Amniotic stem cell (primary cell): ENCODE measurements at places on chromosomes 2 and 18.

DNA sequence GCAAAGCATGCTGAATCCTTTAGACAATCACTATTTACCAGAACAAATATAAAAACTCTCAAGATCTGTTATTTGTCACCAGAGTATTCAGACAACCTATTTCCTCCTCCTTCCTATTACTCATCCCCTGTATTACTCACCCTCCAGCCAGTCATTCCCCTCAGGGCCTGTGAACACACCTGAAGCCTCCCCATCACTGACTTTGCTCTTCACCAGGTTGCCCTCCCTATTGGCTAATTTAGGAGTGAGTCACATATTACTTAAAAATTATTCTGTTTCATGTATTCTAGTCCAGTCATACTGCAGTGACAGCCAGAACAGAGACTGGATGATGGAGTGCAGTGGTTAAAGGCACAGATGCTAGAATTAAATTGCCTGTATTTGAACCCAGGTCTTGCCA is 3.7 kb upstream of the ATG16L1 start:
- no peak for DNase-seq

DNA sequence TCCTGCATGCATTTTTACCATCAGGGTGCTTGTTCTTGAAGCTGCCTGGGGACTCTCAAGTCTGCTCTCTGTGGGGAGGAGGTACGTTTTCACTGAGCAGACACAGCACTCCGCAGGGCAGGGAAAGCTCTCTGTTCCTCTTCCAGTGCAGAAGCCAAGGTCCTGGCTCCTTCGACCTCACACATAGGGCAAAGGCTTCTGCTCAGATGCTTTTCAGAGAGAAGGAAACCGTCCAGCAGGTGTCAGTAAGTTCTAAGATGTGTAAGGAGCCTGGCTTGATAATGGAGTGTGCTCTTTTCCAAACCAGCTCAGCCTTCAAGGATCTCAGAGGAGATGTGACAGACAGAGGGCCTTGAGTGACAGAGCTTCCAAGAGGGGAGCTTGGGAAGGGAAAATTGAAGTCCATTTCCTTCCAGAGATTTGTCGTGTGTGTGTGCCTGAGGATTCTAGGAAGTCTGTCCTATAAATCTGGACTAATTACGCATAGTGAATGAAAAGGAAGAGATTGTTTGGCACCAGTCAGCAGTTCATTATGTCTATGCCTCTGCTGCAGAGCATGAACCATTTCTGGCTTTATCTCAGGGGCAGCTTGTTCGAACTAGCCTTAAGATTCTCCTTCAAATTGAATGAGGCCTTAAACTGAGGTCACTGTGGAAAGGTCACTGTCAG is 67.3 kb upstream of the UPP2 start:
- DNase-seq: peak; percentile 21

DNA sequence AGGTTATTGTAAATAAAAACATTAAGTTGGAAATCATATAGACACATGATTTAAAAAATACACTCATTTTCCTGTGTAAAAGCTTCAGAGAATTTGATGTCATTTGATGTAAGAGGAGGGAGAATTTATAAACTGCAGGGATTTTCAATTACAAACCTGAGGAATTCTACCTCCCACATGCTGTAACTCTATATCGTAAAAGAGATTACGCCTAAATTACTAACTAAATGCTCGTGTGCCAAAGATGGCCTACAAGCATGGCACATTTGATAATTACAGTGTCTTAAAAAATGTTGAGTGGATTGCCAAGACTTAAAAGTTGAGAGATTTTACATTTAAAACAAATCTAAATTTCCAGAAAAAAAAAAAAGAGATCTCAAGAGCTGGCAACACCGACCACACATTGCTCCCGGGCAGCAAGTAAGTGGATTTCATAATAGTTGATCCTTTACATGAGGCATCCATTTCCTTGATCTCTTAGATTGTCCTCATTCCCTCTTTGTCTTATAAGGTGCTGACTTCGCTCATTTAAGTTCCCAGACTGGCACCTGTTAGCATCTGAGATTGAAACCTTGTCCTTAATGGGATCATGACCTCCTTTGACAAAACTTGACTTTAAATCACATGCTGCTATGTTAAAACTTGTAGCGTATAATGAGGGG is 840.3 kb upstream of the ZEB2 start:
- no peak for DNase-seq

- no peak for DNase-seq
These were observed 130.8 kb upstream of the SERPINE2 start for GRCh38 chr2:224169847-224170246.

DNA sequence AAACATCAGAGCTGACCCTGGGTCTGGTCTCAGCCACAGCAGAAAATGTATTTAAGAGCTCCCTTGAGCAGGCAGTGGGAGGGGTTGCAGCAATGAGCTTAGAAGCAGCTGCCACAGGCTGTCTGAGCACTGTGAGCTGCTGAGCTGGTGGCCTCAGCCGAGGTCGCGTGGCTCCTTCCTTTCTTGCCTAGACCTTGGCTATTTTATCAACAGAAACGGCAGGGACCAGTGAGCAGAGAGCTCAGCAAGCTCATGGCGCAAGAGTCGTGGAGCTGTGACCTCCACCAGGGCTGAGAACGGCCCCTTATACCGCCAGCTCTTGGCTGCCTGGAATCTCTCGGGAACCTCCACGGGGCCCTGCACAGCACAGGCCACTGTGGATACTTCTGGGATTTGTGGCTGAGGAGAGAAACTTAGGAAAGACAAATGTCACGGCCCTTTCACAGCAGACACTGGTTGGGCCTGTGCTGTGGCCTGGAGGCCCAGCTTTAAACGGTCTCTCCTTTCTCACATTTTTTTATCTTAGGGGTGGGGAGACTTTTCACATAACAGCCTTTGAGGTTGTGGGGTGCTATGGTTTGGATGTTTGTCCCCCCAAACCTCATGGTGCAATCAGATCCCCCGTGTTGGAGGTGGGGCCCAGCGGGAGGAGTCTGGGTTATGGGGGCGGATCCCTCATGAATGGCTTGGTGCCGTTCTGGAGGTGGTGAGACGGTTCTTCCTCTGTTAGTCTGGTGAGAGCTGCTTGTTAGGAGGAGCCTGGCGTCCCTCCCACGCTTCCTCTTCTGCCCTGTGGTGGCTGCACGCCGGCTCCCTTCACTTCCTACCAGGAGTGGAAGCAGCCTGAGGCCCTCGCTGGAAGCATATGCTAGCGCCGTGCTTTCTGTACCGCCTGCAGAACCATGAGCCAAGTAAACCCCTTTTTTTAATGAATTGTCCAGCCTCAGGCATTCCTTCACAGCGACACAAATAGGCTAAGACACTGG is 1.7 kb downstream of the ALLC start:
- no peak for DNase-seq

GRCh38 chr2:127448526-127448925 is 30.3 kb downstream of the PROC start:
- no peak for DNase-seq

DNA sequence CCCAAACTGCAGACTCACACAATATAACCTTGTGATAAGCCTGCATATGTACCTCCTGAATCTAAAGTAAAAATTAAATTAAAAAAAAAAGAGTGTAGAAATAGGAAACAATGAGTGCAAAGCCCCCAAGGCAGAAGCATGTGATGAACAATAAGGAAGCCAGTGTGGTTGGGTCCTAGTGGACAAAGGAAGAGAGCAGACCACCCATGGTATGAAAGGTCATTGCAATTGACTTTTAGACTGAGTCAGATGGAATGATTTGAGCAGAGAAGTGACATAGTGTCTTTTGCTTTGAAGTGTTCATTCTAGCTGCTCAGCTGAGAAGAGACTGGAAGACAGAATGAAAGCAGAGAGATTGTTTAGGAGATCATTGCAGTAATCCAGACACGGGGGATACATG is 417.1 kb downstream of the RAD51AP2 start:
- no peak for DNase-seq

DNA sequence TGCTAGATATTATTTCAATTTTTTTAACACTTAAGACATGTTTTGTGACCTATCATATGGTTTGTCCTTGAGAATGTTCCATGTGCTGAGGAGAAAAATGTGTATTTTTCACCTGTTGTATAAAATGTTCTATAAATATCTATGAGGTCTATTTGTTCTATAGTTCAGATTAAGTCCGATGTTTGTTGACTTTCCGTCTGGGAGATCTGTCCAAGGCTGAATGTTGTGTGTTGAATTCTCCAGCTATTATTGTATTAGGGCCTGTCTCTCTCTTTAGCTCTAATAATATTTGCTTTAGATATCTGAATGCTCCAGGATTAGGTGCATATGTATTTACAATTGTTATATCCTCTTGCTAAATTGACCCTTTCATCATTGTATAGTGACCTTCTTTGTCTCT is 144.1 kb downstream of the NYAP2 start:
- DNase-seq: no peak

- no peak for DNase-seq
These were observed 133.1 kb downstream of the DYSF start for GRCh38 chr2:71586471-71586870.

- DNase-seq: no peak
These were observed 117.0 kb downstream of the PKP4 start for GRCh38 chr2:158573739-158574138.

GRCh38 chr2:203835892-203836800 is 31.4 kb upstream of the CTLA4 start:
- DNase-seq: no peak

- no peak for DNase-seq
These were observed 297.2 kb upstream of the SLC14A2 start for GRCh38 chr18:45317948-45318640.

GRCh38 chr18:28045176-28045810 is 131.6 kb downstream of the CDH2 start:
- DNase-seq: no peak

DNA sequence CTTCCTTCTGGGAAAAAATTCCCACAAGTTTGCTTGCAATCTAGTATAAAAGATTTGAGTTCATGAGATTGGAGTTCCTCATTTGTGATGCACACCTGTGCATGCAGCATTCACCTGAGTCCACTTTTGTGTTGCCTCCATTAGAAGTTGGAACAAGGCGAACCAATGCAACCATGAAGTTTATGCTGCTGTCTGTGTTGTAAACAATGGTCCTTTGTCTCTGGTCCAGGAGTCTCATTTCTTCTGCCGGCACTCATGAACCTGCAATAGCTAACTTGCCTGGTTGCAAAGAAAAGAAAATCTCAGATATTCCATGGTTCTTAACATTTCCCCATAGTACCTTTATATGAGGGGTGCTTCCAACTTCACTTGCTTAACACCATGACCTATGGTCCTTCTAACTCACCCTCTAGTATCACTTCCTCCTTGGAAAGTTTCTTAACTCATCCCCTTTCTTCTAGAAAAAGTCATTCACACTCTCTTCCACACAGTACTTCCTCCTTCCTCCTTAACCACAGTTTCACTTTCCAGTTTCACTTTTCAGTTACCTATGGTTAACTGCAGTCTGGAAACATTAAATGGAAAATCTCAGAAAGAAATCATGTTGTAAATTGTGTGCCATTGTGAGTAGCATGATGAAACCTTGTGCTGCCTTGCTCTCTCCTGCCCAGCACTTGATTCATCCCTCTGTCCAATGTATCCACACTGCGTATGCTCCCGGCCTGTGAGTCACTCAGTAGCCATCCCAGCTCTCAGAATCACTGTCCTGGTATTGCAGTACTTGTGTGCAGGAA is 128.8 kb upstream of the TRIB2 start:
- peak; percentile 78 for DNase-seq

DNA sequence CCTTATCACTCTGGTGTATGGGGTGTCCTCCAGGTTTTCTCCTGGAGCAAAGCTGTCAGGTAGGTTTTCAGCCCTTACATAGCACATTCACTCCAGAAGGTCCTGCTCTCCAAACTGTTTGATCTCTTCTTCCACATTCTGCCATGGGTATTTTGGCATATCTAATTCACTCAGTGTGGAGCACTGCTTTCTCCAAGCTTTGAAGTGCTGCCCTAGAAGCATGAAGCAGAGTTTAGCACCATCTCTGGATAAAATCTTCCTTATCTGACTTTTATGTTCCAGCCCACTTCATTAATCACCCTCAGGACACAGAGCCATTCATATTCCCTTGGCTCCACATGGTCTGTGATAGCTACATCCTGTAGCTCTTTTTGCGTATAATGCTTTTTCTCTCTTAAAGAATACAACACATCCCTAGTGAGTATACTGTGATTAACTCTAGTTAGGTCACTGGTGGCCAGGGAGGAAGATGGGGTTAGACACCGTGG is 56.7 kb upstream of the ARHGAP28 start:
- DNase-seq: no peak

DNA sequence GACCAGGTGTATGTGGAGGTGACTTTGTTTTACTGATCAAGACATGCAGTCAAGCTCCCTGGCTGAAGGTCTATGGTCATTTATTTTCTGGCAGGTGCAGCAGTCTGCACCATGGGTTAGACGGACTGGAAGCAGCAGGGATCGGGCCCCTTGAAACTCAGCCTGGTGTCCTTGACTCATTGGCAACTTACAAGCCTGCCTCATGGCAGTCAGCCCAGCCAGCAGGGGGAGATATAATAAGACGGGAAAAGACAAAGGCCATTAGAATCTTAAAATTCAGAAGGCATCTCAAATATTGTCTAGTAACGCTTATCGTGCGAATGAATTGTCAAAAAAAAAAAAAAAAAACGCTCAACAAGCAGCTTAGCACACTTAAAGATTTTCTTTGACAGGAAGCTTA is 308.2 kb downstream of the EN1 start:
- DNase-seq: no peak

DNA sequence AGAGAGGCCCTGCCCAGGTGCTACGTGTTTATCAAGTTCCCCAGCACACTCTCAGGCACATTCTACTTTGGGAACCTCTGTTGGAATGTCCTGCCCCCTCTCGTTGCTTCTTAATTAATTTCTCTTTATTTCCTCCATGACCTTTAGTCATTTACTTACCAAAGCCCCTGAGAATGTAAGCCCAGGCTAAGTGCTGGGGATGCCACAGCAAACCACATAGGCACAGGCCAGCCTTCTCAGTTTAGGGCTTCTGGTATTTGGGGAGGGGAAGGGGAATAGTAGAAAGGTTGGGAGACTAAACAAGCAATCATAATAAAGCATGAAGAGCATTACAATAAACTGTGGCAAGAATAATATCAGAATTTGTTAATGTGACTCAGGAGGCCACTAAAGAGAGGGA is 85.7 kb downstream of the EVA1A start:
- DNase-seq: no peak

GRCh38 chr2:152588998-152589397 is 128.3 kb downstream of the PRPF40A start:
- no peak for DNase-seq

- no peak for DNase-seq
These were observed 246.0 kb downstream of the LDLRAD4 start for GRCh38 chr18:13464432-13465123.

- no peak for DNase-seq
These were observed 7.3 kb upstream of the PTPRM start for GRCh38 chr18:7559709-7560319.

DNA sequence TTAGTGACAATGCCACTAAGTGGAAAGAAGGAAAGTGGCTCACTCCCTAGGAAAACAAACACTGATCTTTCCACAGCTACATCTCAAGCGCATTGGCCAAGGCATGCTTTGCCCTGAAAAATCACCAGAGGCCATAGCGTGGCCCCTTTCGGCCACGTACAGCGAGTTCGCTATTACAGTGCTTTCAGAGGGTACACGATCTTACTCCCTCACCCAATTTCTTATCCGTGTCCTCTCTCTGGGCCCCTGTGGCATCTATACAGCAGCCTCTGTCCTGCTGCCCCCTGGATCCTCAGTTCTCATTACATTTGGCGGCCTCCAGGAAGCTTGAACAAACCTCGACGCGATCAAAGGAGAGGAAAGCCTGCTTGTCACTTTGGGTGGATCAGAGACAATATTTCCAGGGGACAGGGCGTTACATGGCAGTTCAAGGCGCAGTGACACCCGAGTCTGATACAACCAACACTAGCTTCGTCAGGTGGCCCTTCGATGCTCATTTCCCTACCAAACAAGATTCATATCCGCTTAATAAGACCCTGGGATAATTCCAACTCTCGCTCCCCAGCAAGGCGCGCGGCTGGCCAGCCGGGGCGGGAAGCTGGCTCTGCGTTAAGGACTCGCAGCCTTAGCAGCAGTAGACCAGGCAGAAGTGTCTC is 941 bp downstream of the SKOR2 start:
- DNase-seq: no peak
